Stimulated activated naive CD4-positive, alpha-beta T cell (primary cell): ENCODE measurements at places on chromosomes 2 and 18.

DNA sequence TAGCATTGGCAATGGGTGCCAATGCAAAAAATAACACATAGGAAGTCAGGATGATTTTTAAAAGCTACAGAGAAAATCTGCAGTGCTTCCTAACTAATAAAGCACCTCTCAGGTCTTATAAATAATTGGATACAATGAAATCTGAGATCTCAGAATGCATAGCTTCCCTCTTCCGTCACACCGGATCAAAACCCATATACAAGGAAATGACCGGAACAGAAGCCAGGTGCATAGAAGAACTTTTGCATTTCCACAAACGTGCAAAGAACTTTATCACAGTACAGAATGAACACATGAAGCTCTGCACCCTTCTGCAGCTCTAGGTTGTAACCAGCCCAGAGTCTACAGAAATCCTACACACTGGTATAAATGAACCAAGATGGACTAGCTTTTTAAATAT, 145.4 kb downstream of the TCF4 start:
- DNase-seq = no peak

DNA sequence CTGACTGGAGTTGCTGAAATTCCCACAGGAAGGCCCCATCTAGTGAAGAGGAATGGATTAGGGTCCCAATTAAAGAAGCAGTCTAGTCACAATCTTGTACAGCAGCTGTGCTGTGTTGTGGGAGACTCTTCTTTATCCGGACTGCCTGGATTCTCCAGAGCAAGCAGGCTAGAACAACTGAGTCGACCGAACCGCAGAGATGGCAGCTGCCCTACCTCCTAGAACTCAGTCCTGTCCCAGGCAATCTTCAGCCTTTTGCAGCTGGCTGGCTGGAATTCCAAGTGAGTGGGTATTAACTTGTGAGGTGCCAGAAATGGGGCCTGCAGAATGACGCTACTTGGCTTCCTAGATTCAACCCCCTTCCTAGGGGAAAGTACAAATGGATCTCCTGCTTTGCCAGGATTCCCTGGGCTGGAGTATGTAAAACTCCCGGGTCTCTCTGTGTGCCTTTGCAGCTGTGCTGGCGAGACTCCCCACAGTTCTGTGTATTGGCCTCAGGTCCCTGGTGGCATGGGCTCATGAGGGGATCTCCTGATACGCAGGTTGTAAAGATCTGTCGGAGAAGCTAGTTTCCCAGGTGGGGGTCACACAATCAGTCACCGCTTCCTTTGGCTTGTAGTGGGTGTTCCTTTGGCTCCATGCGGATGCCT, 1952.6 kb upstream of the LRRTM1 start:
- DNase-seq = no peak

DNA sequence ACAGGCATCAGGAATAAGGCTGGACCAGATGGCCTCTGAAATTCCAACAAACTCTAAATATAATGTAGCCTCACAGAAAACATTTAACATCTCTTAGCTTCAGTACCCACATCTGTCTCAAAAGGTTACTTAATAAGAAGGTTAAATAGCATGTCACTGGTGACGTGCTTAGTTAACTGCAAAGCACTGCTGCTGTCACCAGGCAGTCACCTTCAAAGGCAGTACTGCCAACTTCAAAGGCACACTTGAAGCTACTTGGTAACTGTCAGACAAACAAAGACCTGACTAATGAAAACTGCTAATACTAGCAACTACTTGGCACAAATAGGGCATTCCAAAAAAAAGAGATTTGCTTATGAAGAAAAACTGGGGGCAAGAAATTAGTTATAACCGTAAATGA, 36.2 kb downstream of the EPG5 start:
- no peak for DNase-seq

- no peak for DNase-seq
Observed at GRCh38 chr2:195407783-195408182, 249.2 kb upstream of the SLC39A10 start.

GRCh38 chr2:223227338-223227737, 175.3 kb downstream of the KCNE4 start:
- DNase-seq = no peak

DNA sequence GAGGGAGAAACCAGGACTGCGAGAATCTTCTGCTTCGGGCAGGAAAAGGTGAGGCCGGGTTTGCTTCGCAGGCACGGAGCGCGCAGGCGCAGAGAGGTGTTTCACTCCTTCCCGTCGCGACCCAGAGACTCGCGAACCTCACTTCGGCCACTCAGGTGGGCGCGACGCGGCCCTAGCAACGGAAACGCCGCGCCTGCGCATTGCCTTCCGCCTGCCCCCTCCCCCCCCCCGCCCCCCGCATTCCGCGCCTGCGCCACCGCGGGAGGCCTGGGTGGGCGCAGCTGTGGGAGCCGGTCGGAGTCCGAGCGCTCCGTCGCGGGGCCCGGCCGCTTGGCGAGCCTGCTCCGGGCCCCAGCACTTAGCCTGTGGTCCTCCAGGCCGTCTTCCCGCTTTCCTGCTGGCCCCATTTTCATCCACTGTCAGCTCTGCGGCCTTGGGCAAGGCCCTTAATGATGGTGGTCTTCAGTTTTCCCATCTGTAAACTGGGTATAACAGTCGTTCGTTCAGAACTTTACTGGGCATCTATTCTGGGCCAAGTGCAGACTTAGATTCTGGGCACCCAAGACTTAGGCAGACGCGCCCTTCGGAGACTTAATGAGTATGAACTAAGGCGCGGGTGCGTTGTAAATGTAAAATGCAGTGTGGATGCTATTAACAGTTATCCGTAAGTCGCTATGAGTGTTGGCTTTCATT, 62.1 kb upstream of the ACKR3 start:
- DNase-seq = peak; percentile 10

GRCh38 chr18:48228841-48229240, 180.3 kb downstream of the ZBTB7C start:
- no peak for DNase-seq

DNA sequence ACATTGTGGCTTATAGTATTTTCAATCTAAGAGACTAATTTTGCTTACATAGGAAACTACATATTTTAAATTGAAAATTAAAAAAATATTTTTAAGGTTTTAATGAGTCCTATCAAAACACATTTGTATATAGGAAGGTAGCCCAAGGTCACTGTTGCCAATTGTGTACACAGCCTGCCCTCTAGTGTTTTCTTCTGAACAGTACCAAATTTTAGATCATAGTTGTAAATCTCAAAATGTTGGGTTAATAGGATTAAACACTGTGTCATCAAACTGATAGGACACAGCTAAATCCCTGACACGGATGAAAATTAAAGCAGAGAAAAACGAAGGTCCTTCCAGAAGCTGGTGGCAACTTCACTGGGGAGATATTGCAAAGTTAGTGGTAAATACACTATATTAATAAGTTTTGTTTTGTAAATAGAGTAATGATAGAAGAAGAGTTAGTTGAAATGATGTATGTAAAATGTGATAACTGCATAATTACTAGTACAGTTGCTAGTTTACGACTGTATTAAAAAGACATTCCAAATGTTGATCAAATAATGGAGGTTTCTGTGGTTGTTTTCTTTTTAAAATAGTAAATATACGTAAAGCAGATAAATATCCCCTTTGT, 19.7 kb downstream of the CLUL1 start:
- no peak for DNase-seq

DNA sequence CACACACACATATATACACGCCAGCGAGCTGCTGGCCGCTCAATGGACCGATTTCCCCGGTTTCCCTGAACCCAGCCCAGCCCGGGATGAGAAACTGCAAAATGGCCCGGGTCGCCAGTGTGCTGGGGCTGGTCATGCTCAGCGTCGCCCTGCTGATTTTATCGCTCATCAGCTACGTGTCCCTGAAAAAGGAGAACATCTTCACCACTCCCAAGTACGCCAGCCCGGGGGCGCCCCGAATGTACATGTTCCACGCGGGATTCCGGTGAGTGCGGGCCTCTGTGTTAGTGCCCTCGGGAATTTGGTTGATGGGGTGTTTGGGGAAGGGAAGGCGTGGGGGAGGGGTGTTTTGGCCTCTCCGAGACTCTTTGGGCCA, 392 bp downstream of the ST8SIA3 start:
- DNase-seq = no peak

DNA sequence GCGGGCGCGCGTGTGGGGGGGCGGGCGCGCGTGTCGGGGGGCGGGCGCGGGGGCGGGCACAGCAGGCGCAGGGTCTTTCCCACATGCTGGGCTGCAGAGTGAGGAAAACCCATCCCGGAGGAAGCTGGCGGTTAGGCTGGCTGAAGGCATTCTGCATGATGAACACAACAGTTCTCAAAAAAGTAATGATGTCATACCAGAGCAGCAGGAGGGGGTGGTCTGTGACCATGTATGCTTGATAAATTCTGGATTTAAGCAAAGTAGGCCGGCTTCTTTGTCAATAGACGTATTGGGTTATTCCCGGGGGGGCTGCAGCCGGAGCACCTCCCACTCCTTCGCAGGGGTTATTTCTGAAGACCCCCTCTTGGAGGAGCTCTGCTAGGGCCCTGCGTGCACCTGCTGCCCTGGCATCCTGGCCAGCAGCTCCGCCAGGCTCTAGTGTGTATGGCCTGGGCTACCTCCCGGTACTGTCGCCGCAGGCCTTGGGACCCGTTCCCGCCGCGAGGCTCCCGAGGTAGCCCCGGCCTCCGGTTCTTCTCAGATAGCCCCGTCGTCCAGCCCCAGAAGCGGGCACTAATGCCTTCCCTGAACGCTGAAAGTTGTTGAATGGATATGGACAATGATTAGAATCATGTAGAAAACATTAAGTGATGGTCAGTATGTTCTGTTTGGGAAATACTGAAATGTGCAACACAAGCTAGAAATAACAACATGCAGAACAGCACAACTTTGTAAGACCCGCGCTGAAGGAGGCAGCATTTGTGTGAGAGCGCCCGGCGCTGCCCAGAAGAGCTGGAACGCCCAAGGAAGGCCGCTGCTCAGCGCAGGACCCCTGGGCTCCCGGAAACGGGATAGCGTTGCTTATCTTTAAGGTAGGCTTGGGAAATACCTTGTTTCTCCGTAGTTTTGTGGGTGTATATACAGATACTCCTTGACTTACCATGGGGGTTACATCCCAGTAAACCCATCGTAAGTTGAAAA, 101.4 kb upstream of the RAB6C start:
- peak; percentile 64 for DNase-seq

DNA sequence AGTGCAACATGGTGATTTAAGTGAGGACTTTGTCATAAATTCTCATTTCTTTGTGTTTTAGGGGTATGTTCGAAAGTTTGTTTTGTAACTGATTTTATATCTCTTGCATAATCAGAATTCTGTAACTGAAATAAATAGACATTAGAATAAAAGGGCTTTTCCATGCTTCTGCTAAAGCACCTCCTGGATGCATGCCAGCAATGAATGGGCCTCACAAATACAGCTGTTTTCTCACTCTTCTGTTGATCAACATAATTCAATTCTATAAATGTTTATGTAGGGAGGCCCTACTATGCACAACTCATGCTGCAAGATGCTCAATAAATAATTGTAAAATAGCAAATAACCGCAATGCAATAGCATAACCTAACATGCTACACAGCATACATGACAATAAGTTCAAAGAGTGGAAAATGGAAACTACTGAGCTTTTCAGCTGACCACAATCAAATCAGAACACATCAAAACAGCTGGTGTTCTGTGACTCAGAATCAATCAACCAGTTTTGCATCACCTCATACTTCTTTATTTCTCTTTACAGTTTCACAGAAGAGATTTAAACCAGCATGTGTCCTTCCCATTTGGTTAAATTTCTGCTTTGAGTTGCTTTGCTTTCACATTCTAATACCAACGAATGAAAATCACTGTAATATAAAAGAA, 11.0 kb downstream of the CDH7 start:
- DNase-seq = no peak

DNA sequence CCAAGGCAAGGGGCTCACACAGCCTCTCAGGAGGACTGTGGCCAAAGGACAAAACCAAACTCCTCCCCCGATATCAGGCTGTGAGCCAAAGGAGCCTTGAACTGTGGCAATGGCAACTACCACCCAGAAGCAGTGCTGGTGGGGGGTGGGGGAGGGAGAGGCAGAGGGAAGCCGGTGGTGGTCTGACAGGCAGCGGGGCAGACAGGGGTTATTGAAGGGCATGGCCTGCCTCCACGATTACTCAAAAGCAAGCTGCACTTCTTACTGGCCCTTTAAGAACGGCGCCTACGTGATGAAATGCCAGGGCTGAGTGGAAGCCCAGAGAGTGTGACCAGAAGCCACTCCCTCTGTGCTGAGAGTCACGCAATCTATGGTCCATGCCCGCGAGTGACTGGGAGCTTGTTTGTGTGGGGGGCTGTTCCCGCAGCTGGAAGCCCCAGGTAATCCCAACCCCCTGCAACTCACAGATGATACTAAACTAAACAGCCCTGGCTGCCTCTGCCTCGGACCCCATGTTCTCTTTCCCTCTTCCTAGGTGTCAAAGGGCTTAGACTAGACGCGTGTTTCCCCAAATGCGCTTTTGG, 128.2 kb upstream of the CXCR4 start:
- DNase-seq = no peak

DNA sequence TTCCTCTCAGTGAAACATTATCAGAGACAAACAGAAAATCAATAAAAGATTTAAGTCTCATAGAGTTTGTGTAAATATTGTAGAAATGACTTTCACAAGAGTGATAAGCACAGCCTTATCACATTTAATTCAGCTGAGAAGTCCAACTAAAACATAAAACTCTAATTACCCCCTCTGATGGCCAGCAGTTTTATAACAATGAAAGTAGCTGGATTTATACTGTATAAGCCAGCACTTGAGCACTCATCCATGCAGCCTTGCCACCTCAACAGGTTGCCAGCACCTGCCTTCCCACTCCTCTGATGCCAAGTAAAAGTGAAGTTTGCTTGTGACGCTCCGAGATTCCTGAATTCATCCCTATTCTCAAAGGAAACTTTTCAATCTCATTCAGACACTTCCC, 103.0 kb upstream of the STK39 start:
- DNase-seq = no peak

DNA sequence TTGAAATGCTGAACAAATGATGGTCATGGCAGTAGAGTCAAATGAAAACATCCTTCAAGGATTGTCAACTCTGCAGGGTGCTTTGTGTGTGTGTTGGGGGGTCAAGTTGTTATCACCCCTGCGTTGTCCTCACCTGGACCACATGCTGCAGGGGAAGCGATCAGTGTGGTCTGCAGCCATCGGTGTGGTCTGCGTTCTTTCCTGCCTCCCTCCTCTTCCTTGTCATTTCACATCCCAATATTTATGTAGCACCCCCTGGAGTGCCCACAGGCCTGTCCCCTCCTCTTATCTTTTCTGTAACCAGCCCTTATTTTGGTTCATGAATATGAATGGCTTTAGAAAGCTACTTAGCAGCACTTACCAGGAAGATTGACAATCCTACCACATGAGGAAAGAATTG, 38.9 kb downstream of the UGP2 start:
- no peak for DNase-seq

- DNase-seq = no peak
Observed at GRCh38 chr2:202161151-202161835, 77.1 kb downstream of the SUMO1 start.

- DNase-seq = no peak
Observed at GRCh38 chr2:46518861-46519260, 39.5 kb downstream of the TMEM247 start.
